Mesenteric fat pad (tissue), 1 donor: ENCODE measurements at places on chromosomes 1 and 21.

DNA sequence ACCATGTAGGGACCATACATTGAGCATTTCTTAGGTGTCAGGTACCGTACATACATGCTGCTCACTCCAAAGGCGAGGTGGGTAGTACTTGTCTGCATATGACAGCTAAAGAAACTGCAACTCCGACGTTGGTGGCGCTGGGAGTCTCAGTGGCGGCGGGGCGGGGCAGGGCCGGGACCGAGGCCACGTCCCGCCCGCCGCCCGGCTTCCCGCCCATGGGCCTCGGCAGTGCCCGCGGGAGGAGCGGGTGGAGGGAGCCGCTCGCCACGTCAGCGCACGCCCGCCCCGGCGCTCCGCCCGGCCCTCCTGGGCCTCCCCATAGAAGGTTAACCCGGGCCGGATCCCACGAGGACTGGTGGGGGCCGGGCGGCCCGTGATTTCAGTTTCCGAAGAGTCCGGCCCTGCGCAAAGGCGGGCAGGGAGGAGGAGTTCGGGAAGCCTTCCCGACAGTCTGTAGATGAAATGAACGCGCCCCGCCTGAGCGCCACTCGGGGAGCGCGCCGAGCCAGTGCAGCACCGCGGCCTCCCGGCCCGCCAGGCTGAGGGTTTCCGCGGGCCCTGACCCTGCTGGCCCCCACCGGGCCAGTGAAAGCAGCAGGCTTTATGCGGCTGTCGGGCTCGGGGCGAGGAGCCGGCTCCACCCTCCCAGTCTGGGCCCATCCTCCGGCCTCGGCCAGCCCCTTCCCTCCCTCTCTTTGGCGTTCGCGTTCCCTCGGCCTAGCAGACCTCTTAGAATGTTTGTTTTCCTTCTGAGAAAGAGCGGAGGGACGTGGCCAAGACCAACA, 119.9 kb upstream of the JUN start:
- peak; percentile 98 for DNase-seq

DNA sequence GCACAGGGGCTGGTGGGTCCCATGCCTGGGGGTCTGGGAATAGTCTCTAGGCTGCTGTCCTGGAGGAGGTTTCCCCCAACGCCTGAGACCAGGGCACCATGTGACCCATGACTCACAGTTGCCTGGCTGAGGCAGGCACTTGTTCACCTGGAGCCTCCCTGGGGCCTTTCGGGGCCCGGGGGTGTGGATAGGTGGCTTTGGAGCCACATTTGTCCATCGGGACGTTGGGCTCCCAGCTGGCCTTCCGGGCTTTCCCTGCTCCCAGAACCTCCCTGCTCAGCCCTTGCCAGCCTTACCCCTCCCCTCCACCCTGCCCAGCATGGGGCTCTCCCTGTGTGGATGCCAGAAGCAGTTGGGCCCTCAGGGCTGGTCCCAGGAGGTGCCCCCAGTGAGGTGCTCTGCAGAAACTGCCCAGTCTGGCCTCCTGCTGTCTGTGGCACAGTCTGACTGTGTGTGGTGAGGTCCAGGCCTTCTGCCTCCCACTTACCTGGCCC, 14.2 kb downstream of the COL6A1 start:
- DNase-seq, result peak; percentile 86

DNA sequence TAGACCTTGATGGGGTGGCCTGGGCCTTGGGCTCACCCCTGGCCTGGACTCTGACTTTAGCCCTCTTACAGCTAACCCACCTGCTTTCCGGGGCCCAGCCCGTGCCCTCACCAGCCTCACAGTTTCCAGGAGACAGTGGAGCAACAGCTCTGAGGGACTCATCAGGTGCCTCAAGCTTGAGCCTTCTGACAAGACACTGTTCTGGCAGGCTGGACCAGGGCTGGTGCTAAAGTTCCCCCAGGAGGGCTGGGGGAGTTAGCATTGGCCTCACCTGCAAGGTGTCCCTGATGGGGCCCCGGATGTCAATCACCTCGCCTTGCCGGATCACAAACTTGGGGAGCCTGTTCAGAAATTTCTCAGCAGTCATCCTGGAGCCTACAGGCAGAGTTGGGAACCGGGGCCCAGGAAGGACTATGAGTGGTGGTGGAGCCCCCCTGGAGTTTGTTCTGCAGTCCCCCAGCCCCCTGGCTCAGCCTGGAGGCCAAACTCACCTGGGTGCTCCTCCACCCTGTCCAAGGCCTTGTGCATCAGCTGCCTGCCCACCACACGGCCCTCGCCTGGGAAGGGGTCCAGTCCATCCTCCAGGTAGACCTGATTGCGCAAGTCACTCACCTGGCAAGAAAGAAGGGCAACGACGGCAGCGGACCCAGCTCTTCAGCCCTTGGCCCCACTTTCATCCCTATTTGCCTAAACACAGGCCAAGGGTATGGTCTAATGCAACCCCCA, 4.1 kb downstream of the SH3BGRL3 start:
- DNase-seq, result no peak

DNA sequence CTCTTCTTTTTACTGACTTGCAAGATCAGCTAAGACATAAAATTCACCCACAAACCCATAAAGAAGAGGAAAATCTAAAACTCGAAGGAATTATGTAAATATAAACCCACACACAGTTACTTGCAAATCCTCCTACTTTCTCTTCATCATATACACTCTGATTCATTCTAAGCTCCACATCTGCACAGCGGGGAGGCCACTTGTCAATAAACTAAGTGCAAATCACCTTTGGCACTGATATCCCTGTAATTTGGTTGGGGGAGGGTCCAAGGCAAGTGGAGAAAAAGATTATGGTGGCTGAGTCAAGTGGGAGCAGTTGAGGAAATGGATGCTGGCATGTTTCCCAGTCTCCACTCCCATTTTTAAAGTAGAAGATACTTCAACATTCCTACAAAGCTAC, 596.5 kb downstream of the MATN1 start:
- no peak for DNase-seq

DNA sequence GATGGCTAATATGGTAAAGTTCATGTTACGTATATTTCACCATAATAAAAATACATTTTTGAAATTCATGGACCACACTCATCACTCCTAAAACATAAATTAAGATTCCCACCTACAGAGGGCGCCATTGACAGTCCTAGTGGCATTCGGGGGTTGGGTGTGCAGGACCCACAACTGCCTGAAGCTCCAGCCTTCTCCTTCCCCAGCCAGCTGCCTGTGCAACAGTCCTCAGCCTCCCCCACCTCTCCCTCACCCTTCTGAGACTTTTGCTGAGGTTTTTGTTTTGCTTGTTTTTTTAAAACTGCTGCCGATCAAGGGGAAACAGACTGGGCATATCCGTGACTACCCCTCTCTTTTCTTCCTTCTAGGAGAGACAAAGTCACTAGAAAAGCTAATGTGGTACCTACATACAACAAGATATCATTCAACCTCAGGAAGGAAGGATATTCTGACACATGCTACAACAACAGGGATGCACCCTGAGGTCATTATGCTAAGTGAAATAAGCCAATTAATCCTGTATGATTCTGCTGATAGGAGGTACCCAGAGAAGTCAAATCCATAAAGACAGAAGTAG, 9.2 kb upstream of the EVA1C start:
- no peak for DNase-seq

- no peak for DNase-seq
These were observed 241.2 kb upstream of the MAP1LC3C start for GRCh38 chr1:242240077-242240476.

DNA sequence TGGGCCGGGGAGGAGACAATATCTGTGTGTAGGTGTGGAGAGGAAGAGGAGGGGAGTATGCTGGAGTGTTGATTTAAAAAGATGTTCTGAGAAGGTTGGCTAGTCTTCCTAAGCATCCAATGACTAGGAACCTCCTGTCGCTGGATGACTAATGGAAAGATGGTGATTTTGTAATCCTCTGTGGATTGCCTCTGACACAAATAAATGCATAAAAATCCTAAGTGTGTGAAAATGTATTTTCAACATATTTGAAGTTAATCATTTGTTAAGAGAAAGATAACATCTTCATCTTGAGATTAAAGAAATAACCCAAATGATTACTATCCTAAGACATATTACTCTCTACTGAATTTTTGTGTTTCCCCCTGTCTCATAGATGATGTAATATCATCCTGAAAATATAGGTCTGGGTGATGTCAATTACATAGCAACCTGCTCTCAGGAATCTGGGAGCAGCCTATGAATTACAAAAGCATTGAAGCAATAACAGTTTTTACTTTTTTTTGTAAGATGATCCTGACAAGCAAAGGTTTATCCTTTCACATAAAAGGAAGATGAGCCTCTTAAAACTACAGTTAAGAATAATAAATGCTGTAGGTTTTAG, 220.5 kb upstream of the MAP1LC3C start:
- no peak for DNase-seq

- DNase-seq, result no peak
These were observed 23.4 kb downstream of the GTF2B start for GRCh38 chr1:88867743-88868521.

- no peak for DNase-seq
These were observed 17.4 kb downstream of the MRPL39 start for GRCh38 chr21:25589887-25590286.

- DNase-seq, result no peak
These were observed 15.0 kb upstream of the PLEKHG5 start for GRCh38 chr1:6506210-6507036.

DNA sequence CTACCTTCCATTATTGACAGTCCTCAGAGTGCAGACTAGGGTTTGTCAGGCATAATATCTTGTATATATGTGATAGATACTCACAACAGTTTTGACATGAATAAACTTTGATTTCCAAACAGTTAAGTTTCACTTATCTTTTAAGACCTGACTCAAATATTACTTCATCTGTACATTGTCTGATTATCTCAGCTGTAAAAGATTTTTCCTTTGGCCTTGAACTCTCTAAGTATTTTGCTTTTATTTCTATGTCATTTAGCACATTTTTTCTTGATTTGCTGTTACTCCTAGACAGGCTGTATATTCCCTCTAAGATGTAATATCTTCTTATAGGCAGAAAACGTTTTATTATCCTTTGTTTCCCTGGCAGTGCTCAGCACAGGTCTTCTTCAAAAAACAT, 65.6 kb upstream of the DMRTA2 start:
- DNase-seq, result no peak

GRCh38 chr1:174968750-174969244, 30.9 kb upstream of the CACYBP start:
- DNase-seq, result no peak

DNA sequence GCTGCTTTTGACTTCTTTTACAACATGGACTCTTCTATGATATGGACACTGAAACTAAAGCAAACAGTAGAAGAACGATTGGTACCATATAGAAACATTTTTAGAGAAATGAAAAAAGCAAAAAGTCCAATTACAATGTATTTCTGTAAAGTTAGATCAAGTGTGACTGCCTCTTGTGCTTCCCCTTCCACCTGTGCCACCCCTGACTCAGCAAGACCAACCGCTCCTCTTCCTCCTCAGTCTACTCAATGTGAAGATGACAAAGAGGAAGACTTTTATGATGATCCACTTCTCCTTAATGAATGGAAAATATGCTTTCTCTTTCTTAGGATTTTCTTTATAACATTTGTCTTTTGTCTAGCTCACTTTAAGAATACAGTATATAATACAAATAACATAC, 66.9 kb downstream of the PHTF1 start:
- no peak for DNase-seq

GRCh38 chr1:10835822-10836421, 39.5 kb upstream of the CASZ1 start:
- no peak for DNase-seq

DNA sequence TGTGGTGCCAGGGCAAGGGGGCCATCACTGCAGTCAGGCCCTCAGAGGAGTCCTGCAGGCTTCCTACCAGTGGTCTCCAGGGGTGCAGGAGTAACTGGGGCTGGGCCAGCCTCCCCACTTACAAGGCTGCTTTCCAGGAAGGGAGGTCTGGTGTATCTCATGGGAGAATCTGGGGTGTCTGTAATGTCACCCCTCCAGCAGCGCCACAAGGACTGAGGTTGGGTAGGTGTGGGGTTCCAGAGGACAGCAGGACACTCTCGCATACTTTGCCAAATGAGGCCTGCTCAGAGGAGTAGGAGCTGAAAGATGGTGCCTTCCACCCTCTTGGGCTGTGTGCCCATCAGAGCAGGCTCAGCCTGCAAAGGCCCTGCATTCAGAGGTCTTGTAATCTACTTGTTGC, 46.9 kb downstream of the TNNT2 start:
- DNase-seq, result no peak

DNA sequence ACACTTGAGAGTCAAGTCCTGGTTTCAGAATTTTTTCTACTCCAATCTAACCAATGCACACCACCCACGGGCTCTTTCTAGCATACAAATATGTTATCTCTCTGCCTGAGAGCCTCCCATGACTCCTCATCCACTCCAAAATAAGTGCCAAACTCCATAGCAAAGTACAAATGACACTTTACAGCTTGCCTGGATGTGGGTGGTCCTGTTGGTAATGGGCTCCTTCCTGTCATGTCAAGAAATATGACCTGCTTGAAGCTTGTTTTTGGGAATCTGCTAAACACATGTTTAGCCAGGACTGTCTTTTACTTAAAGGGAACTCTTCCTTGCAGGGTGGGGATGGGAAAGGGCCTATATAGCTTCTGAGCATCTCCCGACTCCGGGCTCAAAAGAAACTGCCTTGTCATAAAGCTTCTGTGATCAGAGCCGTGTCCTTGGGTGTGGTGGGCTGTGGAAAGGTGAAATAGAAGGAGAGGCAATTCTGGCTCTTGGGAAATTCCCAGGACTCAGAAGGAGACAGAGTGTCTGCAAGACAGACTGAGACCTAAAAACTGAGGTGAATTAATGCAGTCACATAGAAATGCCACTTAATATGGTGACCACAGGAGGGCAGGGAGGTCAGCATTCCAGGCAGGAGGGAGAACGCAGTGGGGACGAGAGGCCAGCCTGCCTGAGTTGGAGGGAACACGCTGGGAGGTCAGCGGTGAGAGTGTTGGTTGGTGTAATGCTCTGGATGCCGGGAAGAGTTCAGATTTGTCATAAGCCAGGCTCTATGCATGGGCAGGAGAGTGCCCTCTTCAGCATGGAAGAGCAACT, 6.1 kb upstream of the IGFN1 start:
- DNase-seq, result no peak

- no peak for DNase-seq
These were observed 1.4 kb downstream of the TENT5B start for GRCh38 chr1:27011058-27011764.

DNA sequence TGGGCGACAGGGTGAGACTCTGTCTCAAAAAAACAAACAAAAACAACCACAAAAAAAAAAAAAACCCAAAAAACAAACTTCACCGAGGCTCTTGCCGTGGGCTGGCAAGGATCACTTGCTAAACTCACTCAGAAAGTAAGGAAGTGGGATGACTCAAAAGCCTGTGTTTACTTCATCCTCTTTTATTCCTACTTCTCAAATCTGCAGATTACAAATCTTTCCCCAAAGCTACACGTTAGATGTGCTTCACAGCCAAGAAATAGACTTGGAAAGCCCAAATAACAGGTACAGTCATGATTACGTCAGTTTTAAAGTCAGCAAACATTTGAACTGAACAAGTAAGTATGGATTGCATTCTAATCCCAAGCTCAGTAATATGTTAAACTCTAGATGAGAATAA, 359.3 kb downstream of the ADGRL2 start:
- DNase-seq, result no peak
